Natural killer cell treated with Interleukin-12 subunit alpha and Interleukin-12 subunit beta and Interleukin-15 and Interleukin-18, amount 100 ng/mL, for 72 hours (primary cell): ENCODE measurements at places on chromosomes 16 and 17. TPM values are rescaled to one million over a fixed set of nuclear protein-coding genes. Genes with fewer than 3 reads are reported as not detected.

The DHRS7C gene
- not detected for total RNA-seq

The KLHL10 gene
- total RNA-seq: not detected

The TEPSIN gene
- 47.9 TPM for total RNA-seq

The KRT32 gene
- not detected for total RNA-seq

The ATAD5 gene
- total RNA-seq: 42.7 TPM

The KCNG4 gene
- not detected for total RNA-seq

The ADCY7 gene
- 135 TPM for total RNA-seq

The KRTAP3-1 gene
- total RNA-seq: not detected

The OR4D1 gene
- 0.25 TPM for total RNA-seq

The SHCBP1 gene
- 32.9 TPM for total RNA-seq

The EPX gene
- total RNA-seq: not detected

The GPR179 gene
- not detected for total RNA-seq

The C17orf75 gene
- total RNA-seq: 23.2 TPM

The SSTR5 gene
- total RNA-seq: not detected

The PRKCA gene
- total RNA-seq: 31.1 TPM

The ARL5C gene
- not detected for total RNA-seq

The DNAH3 gene
- total RNA-seq: not detected

The TSPOAP1 gene
- total RNA-seq: 82.3 TPM

The RHOT1 gene
- 27.1 TPM for total RNA-seq

The TOB1 gene
- 12.1 TPM for total RNA-seq

The LRRC37A gene
- 1.9 TPM for total RNA-seq

The STXBP4 gene
- 8.5 TPM for total RNA-seq

The DPEP3 gene
- not detected for total RNA-seq

The NQO1 gene
- 15.6 TPM for total RNA-seq

The PDP2 gene
- total RNA-seq: 28.0 TPM

The ERBB2 gene
- total RNA-seq: 9.5 TPM

The MGAT5B gene
- not detected for total RNA-seq

The CCL8 gene
- not detected for total RNA-seq

The LGALS9B gene
- not detected for total RNA-seq

The SKA2 gene
- 64.0 TPM for total RNA-seq
